Stimulated activated naive CD4-positive, alpha-beta T cell treated with Interleukin-2 at 50 U/mL for 16 hours (primary cell): ENCODE measurements at places on chromosomes 11 and 22.

- no peak for DNase-seq
These were observed 120.7 kb upstream of the VPREB1 start for GRCh38 chr22:22123960-22124278.

- DNase-seq: no peak
These were observed 33.8 kb upstream of the APOA1 start for GRCh38 chr11:116871248-116871647.

DNA sequence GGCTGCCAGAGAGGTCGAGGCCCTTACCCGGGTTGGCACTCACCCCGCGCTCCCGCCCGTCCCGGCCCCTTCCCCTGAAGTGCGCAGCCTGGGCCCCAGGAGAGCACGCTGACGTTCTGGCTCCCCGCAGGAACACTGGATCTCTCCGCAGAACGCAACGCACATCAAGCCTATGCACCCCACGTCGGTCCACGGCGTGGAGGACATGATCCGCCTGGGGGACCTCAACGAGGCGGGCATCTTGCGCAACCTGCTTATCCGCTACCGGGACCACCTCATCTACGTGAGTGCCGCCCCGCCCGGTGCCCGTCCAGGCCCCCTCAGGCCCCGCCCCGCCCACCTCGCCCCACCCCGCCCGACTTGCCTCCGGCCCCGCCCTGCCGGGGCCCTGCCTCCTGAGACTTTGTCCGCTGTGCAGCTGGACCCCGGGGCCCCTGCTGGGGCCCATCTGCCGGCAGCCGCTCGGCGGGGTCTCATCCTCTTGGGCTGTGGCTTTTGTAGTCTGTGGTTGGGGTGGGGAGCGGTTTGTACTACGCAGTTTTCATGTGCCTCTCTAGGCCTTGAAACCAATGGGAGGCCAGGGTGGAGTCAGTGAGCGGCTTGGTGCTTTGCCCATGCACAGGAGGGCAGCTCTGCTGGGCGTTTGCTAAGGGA is 19.7 kb downstream of the MYO7A start:
- DNase-seq: peak; percentile 10

GRCh38 chr11:74783241-74783871 is 34.7 kb downstream of the RNF169 start:
- no peak for DNase-seq

- no peak for DNase-seq
These were observed 14.1 kb downstream of the SPATA19 start for GRCh38 chr11:133830931-133831907.

DNA sequence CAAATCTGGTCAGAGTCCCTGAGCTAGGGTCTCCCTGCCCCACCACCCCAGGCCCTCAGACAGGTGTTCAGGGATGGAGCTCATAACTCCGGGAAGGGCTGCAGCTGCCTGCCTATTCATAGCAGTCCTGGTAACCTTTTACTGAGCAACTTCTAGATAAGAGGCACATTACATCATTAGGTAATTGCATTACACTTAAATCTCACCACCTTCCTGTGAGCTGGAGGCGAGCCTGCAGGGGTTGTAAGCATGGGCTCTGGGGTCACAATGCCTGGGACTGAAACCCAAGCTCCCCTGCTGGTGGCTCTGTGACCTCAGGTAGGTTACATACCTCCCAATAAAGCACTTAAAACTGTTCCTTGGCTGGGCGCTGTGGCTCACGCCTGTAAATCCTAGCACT is 22.5 kb downstream of the TP53I11 start:
- no peak for DNase-seq

- DNase-seq: no peak
These were observed 10.8 kb downstream of the SRRD start for GRCh38 chr22:26494506-26494905.

- DNase-seq: no peak
These were observed 28.8 kb upstream of the CHORDC1 start for GRCh38 chr11:90251599-90251998.

DNA sequence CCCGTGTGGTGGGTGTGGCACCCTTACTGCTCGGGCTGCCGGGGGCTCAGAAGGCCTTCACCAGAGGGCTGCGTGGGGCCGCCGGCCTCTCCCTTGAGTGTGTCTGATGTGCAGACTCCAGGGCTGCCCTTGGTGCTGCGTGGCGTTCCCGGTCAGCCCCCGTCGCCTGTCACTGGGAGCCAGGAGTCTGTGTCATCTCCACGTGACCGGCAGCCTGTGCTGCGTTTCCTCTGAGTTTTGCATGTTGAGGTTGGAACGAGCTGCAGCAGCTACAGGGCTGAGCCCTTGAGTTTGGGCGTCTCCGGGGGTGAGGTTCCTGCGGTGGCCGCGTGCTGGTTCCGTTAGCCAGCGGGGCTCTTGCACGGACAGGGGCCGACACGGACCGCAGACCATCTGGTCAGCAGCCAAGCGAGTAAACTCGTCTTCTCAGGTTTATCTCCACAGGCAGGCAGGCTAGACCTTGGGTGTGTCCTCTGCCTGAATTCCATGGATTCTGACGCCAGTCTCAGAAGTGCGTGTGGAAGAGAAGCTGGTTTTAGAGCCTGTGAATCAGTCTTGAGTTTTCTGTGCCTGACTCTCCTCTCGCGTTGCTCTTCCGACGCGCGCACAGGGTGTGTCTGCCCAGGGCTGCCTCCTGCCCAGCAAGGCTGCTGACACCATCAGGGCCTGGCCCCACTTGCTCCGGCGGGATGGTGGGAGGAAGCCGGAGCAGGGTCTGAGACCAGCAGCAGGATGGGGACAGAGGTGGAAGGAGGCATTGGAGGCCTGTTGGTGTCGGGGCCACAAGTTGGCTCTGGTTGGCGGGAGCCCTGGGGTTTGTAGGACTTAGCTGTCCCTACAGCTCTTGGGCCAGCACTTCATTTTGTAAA is 10.5 kb downstream of the PTDSS2 start:
- DNase-seq: no peak

DNA sequence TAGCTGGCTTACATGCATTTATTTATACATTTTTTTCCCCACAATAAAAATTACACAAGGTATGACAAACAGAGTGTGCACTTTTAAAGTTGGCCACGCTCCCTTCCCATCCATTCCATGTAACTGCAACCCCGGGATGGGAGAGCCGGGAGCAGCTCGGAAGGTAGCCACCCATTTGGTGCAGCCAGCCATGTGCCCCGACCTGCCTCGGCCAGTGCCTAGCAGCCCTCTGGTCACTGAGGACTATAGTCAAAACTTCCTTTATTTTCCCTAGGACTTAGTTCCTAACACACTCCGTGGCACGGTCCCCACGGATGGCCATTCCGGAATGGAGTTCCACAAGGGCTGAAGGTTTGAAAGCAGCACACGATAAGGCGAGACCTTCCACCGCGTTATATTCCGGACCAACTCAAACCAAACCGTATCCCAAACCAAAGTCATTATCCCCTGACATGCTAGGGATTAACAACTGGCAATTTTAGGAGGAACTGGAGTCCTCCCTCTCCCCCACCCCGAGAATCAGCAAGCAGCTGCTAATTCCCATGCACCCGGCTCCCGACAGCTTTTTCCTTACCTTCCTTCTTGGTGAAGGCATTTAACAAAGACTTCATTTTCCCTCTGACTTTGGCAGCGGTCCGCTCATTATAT is 426.4 kb downstream of the SHANK2 start:
- DNase-seq: no peak

- no peak for DNase-seq
These were observed 144.7 kb upstream of the LMO1 start for GRCh38 chr11:8408151-8408941.

DNA sequence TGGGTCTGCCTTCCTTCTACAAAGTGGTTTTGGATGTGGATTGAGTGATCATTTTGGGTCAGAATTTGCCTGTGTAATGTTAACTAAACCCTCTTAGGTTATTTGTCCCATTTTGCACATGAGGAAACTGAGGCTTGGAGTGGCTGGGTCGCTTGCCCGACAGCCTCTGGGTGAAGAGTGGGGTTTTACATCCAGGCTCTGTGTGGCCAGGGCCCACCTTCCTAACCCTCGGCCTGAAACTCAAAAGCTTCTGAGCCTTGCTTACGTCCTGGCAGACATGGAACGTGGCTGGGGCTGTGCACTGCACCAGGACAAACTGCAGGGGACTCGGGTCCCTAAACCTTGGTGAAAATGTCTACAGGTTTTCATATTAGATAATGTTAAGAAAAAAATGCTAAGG is 542.4 kb downstream of the TBC1D22A start:
- no peak for DNase-seq

DNA sequence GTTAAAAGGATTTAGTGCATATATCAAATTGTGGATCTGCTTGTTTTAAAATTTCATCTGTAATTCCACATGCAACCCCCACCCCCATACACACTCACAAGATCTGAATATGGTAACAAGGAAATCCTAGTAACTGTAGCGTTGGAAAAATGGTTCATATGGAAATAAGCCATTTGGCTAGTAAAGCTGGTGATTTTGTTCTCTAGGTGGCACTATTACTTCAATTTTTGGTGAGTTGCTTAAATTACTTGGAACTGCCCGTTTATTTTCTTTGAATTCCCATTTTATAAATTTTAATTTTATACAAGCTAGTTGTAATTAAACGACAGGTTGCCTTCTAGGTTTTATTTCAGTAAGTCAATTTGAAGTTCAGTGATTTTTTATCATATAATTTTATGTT is 5.3 kb downstream of the BDNF start:
- DNase-seq: no peak

- DNase-seq: no peak
These were observed 14.0 kb upstream of the PRODH start for GRCh38 chr22:18950141-18950540.

- no peak for DNase-seq
These were observed 2.5 kb downstream of the DERL3 start for GRCh38 chr22:23836281-23836680.

DNA sequence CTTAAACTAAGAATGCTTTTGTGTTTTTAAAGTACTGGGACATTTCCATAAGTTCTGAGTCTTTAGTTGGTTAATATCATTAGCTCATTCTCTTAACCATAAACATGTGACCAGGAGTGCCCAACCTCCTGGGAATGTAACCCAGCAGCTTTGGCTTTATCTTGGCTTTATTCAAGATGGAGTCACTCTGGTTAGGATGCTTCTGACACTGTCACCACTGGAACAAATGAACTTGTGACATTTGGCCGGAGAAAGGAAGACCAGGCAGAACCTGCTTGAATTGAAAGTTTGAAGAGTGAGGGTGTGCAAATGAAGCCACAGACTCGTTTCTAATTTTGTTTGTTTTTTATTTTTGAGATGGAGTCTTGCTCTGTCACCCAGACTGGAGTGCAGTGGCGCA is 54.6 kb downstream of the OSBP2 start:
- DNase-seq: no peak
